ENCODE measurements at places on chromosomes 3 and 15.
A peak's percentile ranks its signal among the peaks of the same experiment; 100 is the strongest.

DNA sequence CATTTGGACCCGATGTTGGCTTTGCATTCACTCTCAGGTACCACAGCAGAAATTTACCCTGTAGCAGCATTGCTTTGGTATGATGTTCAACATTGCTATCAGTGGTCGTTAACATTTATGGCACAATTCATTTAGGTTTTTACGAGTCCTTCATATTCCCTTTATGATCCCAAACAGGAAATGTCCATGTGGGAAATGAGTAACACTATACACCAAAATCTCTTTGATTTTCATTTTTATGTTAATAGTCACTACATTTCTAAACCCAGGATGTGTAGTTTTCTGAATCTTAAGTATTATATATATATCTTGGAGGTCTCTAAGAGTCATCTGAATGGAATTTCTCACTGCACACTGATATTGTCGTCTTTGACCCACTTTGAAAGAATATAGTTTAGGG lies 78.5 kb upstream of the RBMS3 start:
- peak; percentile 49 for DNase-seq

DNA sequence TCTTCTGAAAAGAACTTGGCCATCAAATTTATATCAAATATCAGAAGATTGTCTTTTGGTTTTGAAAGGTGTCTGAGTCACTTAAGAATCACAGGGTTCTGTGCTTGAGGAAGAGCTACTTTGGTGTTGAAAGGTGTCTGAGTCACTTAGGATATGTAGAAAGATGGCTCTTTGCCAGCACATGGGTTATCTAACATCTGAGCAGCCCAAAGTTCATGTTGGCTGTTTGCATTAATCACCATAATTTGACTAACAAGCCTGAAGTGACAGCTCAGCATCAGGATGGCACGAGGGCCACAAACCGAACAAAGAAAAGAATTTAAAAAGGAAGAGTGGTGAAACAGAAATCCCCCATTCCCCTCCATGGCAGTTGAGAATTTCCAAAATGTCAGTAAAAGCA lies 190.5 kb upstream of the CMC1 start:
- peak; percentile 13 for DNase-seq

GRCh38 chr3:17094551-17094950 lies 209.8 kb downstream of the PLCL2 start:
- DNase-seq: no peak

DNA sequence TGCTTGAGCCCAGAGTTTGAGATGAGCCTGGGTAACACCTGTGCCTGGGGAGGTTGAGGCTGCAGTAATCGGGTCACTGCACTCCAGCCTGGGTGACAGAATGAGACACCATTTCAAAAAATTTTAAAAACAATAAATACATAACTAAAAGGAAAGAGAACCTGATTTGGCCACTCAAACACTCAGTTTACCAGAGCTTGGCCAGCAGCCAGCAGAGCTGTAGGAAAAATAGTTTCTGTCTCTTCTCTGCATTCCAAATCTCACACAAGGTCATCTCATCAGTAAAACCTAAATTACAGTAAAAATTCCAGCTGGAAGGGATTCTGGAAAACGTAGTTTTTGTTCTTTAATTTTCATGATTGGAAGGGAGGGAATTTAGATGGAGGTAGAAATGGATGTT lies 7.8 kb upstream of the PPM1L start:
- no peak for DNase-seq

DNA sequence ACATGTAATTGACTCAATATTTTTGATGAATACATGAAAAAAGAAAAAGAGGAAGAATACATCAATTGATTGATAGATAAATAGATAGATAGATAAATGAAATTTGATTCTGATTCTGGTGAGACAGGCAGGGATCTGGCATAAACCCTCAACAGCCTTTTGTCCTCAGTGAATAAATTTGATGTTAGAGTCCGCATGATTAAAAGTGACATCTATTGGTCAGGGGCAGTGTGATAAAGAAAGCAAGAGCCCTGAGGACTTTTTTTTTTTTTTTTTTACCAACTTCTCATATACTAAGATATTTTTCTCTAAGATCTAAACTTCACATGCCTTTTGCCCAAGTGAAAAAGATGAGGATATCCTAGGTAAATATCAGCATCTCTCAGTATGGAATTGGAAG lies 216.4 kb downstream of the LRRC3B start:
- DNase-seq: no peak

DNA sequence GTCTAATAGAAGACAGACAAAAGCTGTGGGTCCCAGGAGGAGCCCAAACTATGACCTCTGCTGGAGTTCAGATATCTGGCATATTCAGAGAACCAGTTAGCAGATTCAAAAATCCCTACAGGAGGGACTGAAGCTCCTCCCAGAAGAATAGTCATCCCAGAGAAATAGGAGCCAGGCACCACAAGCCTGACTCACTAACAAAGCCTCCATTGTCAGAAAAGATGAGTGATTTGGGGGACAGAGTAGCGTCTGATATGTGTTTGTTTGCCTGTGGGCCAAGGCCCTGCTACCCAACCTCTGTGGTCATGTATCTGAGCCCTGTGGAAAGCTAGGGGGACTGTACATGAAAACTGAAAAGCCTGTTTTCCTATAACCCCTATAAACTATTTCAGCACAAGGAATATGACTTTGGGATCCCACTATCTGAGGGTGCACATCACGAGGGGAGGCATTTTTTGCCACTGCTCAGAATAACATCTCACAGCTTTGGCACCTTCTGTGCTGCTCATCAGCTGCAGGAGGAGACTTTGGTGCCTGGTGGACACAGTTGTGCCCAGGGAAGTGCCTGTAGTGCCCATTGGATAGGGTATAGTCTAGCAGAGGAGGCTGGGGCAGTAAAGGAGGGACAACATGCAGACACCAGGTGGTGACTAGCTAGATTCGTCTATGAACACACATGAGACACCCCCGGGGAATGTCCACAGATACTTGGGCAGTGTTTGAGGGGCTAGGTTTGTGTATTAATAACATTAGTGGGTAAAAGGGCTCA lies 9.7 kb upstream of the LARP6 start:
- no peak for DNase-seq

GRCh38 chr15:38769492-38769891 lies 204.9 kb upstream of the RASGRP1 start:
- DNase-seq: no peak

DNA sequence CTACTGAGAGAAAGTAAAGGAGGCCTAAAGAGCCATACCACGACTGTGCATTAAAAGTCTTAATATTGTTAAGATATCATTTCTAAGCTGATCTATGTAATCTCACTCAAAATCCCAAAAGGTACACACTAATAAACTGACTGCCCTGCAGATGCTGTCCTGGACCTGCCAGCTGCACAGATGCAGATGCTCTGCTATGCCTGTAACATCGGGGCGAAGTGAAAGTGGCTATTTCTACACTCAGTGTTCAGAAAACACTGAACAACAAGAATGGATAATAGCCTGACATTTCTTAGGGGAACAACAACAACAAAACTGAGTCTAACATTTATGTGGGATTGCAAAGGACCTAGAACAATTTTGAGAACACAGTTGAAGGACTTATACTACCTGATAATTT lies 31.9 kb downstream of the RAD18 start:
- no peak for DNase-seq

DNA sequence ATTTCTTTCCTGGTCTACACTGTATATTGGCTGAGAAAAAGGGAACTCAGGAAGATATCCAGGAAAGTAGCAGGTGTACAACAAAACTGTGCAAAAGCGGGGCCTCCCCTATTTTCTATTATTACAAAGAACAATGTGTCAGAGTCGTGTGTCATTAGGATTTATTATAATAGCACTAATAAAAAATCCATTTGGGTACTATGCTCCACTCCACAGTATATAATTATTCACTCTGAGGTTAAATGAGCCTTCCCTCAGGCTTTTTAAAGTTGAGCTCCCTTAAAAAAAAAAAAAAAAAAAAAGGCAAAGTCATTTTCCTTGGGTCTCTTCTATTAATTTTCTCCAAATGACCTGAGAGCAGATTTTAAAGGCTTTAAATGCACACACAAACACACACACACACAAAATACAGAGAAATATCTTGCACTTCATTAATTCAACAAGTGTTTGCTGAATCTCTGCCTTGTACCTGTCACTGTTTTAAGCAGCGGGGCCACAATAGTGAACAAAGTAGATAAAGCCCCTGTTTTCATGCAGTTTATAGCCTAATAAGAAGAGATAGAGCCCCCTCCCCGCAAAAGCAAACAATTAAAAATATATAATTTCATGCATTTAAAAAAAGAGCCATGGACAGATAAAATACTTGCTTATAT lies 1.3 kb upstream of the DPP8 start:
- DNase-seq: no peak

- DNase-seq: no peak
Measured at GRCh38 chr15:64746356-64746755, 29.0 kb downstream of the RBPMS2 start.

- DNase-seq: no peak
Measured at GRCh38 chr3:58570851-58571250, 6.3 kb downstream of the FAM107A start.

DNA sequence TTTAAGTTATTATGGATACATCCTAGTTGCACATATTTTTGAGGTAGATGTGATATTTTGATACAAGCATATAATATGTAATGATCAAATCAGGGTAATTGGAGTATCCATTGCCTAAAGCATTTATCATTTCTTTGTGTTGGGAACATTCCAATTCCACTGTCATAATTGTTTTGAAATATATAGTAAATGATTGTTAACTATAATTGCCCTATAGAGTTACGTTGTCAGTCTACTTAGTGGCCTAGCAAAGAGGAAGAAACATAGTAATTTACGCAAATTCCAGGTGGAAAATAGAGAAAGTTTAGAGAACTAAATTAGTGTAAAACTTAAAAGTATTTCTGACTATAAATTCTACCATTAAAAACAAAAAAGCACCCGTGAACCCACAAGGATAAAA lies 24.9 kb downstream of the NXPE3 start:
- DNase-seq: no peak

- DNase-seq: no peak
Measured at GRCh38 chr3:18454766-18455165, 29.6 kb upstream of the SATB1 start.

Measured in fibroblast of skin of left biceps (primary cell).